ENCODE measurements at places on chromosomes 12 and 14. TPM values are rescaled to one million over a fixed set of nuclear protein-coding genes. Genes with fewer than 3 reads are reported as not detected.

Gene SLC22A17
- total RNA-seq: 13.0 TPM

Gene ZNF891
- 4.6 TPM for total RNA-seq

Gene DIO3
- total RNA-seq: 4.8 TPM

Gene COCH
- total RNA-seq: 2.6 TPM

Gene GPX2
- not detected for total RNA-seq

Gene SLC6A15
- not detected for total RNA-seq

Gene C12orf54
- total RNA-seq: not detected

Gene DGLUCY
- 93.2 TPM for total RNA-seq

Gene KCNK13
- 5.9 TPM for total RNA-seq

Gene FOXG1
- total RNA-seq: not detected

Gene KRT72
- total RNA-seq: 0.31 TPM

Gene FGF6
- total RNA-seq: not detected

Gene KRT77
- total RNA-seq: not detected

Gene SMCO2
- not detected for total RNA-seq

Gene TMEM119
- 7.1 TPM for total RNA-seq

Gene TPH2
- not detected for total RNA-seq

Gene IKZF4
- total RNA-seq: 4.4 TPM

Gene TAS2R7
- not detected for total RNA-seq

Gene CCDC60
- total RNA-seq: not detected

Gene PLXNC1
- 11.6 TPM for total RNA-seq

Gene CLEC2A
- not detected for total RNA-seq

Gene CIT
- total RNA-seq: 0.93 TPM

Gene SERPINA4
- total RNA-seq: not detected

Gene NID2
- 37.2 TPM for total RNA-seq

Gene TMTC1
- total RNA-seq: 169 TPM

Gene CCDC175
- not detected for total RNA-seq

Gene CAMKK2
- 58.2 TPM for total RNA-seq

Gene KRT8
- 110 TPM for total RNA-seq

Gene PDZRN4
- 1.4 TPM for total RNA-seq

Gene NRIP2
- total RNA-seq: 1.4 TPM

Gene ADAM21
- not detected for total RNA-seq

Gene OR4K13
- total RNA-seq: not detected

Gene APOF
- total RNA-seq: not detected

Gene TPPP2
- not detected for total RNA-seq

Gene PUS7L
- total RNA-seq: 8.5 TPM

Gene CIROP
- not detected for total RNA-seq

Gene EXOC3L4
- 0.93 TPM for total RNA-seq

Gene TMEM106C
- total RNA-seq: 87.5 TPM

Gene KRT73
- total RNA-seq: not detected

Gene KRT3
- not detected for total RNA-seq

Gene NPFF
- total RNA-seq: not detected

Gene IL22
- total RNA-seq: not detected

Gene CEBPE
- total RNA-seq: 2.7 TPM

Gene ZBTB39
- 7.2 TPM for total RNA-seq

Gene DPF3
- 0.19 TPM for total RNA-seq

Gene ADCY4
- total RNA-seq: 50.1 TPM

Gene CD163
- total RNA-seq: 367 TPM

Gene KRT6A
- 40.7 TPM for total RNA-seq

Gene FAM186B
- total RNA-seq: 0.84 TPM

Gene CLMN
- 41.9 TPM for total RNA-seq

Gene RDH5
- 119 TPM for total RNA-seq

Gene IFNG-AS1
- total RNA-seq: 0.94 TPM

Gene SOCS2
- total RNA-seq: 157 TPM

Gene AMN1
- 27.6 TPM for total RNA-seq
